ENCODE measurements at places on chromosomes 11 and 22.

DNA sequence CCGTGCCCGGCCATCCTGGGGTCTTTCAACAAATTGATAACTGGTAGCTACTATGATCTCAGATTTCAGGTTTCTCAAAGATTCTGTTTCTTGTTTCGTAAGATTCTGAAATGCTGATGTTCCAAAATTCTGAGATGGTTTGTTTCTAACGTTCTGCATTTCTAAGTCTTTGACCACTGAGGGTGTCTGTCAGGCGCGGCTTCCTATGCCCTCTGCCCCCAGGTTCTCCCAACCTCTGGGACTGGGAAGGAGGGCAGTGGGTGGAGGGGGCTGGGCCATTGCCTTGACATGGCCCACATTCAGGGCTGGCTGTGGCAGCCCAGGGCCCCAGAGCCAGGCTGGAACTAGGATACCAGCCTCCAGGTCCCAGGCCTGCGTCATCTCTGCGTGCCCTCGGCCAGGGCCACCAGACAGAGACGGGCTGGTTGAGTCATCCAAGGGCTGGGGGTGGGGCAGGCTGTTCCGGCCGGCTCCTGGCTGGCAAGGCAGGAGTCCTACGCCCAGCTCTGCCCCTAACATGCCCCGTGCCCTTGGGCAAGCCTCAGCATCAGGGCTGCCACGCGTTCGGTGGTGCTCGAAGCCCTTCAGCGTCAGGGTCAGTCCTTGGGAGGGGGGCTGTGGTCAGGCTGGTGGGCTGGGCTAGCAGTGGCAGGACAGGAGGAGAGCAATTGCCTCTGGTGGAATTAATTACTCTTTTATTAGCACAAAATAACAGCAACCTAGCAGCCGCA is 5.2 kb downstream of the TMEM134 start:
- DNase-seq: no peak

GRCh38 chr11:86795949-86796348 is 4.4 kb upstream of the PRSS23 start:
- no peak for DNase-seq

GRCh38 chr11:46229230-46229629 is 48.2 kb upstream of the CREB3L1 start:
- no peak for DNase-seq

DNA sequence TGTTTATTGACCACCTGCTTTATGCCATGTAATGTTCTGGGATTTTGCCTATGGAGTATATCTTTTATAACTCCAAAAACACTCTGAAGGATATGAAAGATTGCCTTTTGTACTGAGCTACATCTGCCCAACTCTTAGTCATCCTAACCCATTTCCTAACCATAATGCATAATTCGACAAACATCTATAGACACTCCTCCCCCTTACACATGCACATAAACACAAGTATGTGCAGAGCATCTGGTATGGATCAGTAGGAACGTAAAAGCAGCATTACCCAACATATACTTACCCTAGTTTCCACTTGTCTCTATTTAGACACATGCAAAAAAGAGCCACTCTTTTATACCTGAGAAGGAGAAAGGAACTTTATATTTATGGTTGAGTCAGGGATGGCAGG is 272.8 kb downstream of the FAM76B start:
- DNase-seq: no peak

DNA sequence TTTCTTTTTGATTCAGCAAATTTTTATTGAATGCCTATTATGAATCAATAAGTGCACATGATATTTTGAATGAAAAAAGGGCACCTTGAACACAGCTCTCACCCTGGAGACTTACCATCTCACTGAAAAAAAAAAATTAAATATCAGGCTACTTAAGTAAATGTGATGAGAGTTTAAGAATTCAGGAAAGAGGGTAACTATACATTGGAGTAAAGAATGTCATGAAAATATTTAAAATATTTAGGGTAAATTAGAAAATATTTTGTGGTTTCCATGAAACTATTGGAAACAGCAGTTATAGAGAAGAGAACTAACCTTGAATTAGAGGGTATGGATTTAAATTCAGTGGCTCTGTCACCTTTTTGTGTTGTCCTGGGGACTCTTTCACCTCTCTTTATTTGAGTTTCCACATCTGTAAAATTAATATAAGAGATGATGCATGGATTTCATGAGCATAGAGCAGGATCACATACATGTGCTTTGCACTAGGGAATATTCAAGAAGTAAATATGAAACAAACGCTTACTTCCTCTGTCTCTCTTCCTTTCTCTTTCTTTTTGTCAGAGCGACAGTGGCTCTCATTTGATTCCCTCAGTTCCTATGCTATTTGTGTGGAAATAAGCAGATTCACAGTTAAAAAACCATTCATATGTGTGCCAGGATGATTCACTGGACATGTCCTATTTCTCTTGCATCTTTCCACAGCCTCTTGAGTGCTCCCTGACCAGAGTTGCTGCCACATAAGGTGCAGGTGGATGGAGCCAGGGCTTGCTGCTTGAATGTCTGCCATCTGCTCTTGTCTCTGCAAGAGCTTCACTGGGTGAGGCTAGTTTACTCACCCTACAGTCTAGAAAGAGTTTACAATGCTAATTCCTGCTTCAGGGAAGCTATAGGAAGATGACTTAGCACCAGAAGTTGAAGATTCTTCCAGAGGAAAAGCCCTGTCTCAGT is 533.1 kb downstream of the ETS1 start:
- DNase-seq: no peak

DNA sequence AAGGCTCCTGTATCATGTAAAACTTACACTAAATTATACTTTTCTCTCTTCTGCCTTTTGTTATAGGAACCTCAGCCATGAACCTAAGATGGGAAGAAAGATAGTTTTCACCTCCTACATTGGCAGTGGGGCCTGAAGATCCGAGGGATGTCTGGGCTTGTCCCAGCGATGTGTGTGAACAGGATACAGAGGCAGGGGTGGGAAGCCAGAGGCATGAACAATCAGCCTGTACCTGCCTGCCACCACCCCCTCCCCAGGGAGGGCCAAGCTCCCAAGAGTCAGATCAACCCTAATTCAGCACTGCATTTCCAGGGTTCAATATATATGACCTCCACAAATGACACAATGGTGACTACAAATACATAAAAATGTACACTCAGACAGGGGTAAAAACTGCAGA is 9.4 kb downstream of the KIAA0930 start:
- DNase-seq: no peak

DNA sequence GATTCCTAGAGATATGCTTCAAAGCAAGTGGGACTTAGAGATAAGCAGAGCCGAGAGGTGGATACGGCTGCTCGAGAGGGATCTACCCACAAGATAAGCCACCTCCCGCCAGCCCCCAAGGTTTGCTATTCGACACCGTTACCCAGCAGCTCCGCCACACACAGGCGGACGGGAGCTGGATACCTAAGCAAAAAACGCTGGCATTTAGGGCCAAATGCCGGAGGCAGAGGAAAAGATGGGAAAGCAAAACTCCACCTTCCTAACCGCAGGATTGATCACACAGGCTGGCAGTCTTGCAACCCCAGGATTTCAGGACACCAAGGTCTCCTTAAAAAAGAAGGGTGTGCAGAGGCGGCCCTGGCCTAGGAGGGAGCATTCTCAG is 709 bp downstream of the FTH1 start:
- DNase-seq: peak; percentile 20

All from stimulated activated CD4-positive, alpha-beta T cell treated with anti-CD3 and anti-CD28 coated beads, Interleukin-1b, Interleukin-23, amount 100 ng/mL, for 48 hours (primary cell).